ENCODE measurements at places on chromosomes 3 and 15. TPM values are rescaled to one million over a fixed set of nuclear protein-coding genes. Genes with fewer than 3 reads are reported as not detected.

The NME9 gene
- not detected for total RNA-seq

The ASB14 gene
- total RNA-seq = not detected

The SLITRK3 gene
- not detected for total RNA-seq

The CCR5 gene
- 0.55 TPM for total RNA-seq

Measured in activated B cell treated with CpG ODN at 0.5 μM for 24 hours (primary cell).